ENCODE measurements at places on chromosomes 2 and 18.

DNA sequence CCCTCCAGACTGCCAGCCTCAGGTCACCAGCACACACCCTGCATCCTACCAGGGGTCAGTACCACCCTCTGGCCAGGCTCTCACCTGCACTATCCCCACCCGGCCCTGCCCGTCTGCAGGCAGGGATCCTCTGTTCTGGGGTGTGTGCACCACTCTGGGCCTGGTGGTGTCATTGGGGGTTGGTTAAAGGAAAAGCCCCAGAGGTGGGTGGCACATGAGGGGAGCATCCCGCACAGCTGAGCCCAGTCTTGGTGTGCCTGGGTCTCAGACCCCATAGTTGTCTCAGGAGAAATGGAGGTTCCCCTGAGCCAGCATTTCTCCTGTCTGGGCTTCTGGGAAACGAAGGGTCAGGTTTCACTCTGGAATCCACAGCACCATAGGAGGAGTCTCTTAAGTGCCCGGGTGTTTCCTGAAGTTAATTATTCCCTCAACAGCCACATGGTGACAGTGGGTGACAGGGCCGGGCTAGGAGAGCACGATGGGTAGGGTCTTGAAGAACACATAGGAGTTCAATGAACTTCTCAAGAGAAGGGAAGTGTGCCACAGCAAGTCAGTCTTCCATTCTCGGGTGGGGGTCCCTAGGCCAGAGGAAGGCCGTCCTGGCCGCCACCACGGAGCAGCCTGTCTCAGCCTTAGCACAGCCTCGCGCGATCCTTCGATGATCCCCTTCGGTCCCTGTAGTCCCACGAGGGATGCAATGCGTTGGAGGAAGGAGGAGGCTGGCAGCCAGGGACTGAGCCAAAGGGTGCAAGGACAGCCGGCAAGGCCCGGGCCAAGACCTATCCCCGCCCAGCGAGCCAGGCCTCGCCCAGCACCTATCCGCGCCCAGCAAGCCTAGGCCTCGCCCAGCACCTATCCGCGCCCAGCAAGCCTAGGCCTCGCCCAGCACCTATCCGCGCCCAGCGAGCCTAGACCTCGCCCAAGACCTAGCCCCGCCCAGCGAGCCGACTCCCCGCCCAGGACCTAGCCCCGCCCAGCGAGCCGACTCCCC, 1.1 kb upstream of the FARP2 start:
- peak; percentile 56 for DNase-seq

DNA sequence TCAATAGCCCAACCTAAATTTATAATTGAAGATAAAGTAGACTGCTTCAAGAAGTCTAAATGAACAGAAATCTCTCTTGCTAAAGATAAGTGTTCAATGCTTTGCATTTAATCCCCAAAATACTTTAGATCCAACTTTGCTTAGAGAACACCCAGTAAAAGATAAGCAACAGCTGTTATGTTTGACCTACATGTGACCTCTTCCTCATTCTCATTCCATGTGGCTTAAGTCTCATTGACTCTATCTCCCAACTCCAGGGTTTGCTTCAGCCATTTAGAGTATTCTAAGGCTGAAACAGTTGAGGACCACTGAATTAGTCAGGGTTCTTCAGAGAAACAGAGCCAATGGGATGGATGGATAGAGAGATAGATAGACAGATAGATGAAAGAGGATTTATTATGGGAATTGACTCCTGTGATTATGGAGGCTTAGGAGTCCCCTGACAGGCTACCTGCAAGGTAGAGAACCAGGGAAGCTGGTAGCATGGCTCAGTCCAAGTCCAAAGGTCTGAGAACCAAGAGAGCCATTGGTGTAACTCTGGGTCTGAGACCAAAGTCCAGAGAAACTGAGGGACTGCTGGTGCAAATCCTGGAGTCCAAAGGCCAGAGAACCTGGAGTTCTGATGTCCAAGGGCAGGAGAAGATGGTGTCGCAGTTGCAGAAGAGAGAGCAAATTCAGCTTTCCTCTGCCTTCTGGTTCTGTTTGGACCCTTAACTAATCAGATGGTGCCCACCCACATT, 32.1 kb downstream of the CRYGD start:
- no peak for DNase-seq

DNA sequence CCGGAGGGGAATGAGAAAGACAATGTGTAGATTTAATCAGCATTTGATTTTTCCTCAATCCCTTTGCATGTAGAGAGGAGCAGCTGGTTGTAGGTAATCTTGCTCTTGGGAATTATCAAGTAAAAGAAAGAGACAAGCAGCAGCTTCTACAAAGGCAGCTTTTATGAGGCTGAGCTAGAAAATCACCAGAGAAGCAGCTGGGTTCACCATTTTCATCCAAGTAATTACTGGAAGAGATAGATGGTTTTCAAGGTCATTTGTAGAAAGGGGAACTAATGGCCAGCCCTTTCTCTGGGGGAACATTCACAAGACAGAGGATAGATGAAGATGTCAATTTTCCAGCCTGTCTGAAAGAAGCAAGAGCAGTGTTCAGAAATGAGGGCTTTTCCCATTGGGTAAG, 113.0 kb downstream of the RND3 start:
- no peak for DNase-seq

DNA sequence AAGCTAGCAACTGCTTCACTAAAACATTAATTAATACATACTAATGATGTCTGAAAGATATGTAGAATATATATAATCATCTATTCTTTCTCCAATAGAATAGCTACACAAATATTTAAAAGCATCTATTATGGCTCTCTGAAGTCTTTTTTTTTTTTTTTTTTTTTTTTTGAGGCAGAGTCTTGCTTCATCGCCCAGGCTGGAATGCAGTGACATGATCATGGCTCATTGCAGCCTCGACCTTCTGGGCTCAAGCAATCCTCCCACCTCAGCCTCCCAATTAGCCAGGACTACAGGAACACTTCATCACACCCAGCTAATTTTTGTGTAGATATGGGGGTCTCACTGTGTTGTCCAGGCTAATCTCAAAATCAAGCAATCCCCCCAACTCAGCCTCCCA, 120.4 kb upstream of the KYNU start:
- DNase-seq = no peak

- DNase-seq = no peak
These were observed 318.1 kb downstream of the TRIB2 start for GRCh38 chr2:13034861-13035260.

DNA sequence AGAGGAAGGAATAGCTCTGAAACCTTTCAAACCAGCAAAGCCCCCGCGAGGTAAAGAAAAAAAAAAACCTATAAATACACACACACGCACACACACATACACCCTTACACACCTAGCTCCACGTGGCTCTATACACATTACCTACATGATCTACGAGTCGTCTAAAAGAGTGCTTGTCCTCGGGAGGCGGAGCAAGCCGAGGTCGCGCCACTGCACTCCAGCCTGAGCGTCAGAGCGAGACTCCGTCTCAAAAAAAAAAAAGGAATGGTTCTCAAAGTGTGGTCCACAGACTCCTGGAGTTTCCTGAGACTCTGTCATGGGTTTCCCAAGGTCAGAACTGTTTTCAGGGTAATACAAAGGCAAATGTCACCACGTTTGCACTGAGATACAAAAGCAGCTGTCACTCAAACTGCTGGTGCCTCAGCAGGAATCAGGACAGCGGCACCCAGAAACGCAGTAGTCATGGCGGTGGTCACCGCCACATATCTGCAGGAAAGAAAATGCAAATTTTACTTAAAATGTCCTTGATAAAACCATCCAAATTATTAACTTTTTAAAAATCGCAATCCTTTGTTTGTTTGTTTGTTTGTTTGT, 130.0 kb upstream of the GPC1 start:
- DNase-seq = no peak

DNA sequence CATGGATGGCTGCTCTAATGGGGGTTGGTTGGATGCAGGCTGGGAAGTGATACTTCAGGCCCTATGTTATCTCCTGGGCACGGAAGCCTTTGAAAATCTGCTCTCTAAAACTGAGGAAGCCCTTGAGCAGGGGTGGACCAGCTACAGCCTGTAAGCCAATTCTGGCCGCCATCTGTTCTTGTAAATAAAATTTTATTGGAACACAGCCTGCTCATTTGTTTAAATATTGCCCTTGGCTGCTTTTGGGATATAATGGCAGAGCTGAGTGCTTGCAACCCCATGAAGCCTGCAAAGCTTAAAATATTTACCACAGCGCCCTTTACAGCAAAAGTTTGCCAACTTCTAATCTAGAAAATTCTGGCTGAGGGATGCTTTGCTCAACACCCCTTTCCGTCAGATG, 11.9 kb upstream of the IGFBP2 start:
- DNase-seq = no peak

DNA sequence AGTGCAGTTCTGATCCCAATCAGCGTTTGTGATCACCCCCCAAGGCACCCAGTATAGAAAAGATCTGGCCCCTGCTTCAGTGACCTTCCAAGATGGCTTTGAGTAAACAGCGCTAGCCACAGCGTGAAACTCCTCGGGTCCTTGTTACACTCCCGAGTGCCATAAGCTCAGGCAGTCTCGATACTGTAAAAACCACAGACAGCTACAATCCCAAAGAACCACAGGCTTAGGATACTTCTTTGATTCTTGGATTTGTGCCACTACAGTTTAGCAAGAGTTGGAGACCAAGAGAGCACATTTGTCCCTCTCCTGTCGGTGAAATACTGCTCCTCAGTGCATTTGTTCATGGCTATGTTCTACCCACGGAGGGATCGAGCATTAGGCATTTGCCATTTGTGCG, 352.5 kb upstream of the ZNF521 start:
- DNase-seq = no peak

- no peak for DNase-seq
These were observed 453.0 kb downstream of the KCNJ3 start for GRCh38 chr2:155151472-155151871.

DNA sequence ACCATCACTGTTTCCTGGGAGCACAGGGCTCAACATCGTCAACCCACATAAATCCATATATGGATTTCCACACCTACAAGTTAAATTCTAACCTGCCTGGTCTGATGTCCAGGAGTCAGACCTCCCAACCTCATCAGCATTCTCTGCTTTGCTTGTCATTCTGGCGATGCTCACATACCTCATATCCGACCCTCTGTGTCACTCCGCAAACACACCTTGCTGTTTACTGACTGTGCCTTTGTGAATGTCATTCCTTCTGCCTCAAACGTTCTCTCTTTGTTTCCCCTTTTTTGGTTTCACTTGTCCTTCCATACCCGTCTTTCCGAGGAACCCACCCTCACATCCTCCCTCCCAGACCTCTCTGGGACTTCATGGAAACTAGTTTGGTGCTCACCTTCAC, 187.1 kb downstream of the ACTR3 start:
- DNase-seq = no peak

- DNase-seq = peak; percentile 12
These were observed 514.0 kb upstream of the CDH2 start for GRCh38 chr18:28690836-28691495.

DNA sequence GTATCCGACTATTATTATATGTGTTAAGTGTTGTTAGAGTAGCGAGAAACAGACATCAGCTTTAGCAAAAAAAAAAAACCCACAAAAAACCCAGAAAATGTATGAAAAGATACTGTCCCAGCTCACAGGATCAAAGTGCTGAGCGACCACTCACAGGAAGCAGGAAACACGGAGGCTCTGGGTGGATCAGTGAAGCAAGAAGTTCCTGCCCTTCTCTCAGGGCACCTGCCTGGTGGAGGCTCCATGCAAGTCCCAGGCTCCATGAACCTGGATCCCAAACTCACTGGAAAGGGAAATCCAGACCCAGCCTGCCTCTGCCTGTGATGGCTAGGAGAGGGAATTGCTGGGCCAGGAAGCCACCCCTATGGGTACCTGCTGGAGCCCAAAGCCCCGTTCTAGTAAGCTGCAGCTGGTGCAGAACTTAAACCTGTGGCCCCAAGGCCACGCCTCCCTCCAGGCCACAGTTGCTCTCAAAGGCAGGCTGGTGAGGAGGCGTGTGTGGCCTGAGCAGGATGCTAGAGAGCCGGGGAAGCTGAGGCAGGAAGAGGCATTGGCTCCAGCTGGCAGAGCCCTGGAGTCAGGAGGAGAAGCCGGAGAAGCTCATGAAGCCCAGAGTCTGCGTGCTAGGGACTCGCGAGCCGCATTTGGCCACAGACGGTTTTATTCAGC, 63.5 kb upstream of the TAF1B start:
- DNase-seq = no peak

- no peak for DNase-seq
These were observed 108.8 kb downstream of the SH3RF3 start for GRCh38 chr2:109237792-109238191.
